Activated CD4-positive, alpha-beta T cell treated with anti-CD3 and anti-CD28 coated beads, Interleukin-2, amount 50 U/mL, for 16 hours (primary cell): ENCODE measurements at places on chromosomes 3 and 15.

DNA sequence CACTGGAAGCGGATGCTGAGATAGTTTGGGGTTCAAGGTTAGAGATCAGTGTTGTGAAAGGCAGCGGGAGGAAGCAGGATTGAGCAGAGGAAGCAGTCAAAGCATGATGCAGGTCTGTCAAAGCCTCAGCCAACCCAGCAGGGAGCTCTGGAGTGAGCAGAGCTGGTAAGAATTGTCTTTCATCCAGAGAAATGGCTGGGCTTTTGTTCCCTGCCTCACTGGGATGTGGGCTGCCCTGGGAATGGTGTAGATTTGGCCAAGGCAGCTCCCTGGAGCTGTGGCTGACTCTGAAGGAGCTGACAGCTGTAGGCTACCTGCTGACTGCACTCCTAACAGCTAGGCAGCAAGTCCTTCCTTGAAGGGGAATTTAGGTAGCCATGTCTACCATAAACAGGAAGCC, 61.9 kb upstream of the STXBP5L start:
- DNase-seq: no peak

GRCh38 chr3:130687327-130687726, 59.3 kb downstream of the PIK3R4 start:
- DNase-seq: no peak

DNA sequence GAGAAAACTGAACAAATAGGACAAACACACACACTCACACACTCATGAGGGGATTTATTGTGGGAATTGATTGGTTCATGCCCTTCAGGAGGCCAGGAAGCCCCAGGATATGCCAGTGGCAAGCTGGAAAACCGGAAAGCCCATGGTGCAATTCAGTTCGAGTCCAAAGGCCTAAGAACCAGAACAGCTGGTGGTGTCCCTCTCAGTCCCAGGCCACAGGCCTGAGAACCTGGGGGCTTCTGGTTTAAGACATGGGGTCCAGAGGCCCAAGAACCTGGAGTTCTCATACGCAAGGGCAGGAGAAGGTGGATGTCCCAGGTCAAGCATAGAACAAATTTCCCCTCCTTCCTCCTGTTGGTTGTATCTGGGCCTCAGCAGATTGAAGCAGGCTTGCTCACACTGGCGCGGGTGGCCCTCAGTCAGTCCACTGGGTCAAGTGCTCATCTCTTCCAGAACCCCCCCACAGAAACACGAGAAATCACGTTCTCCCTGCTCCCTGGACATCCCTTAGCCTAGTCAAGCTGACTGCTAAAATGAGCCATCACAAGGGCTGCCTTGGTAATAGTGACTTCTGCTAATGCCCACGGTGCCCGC, 50.1 kb upstream of the RPL32 start:
- no peak for DNase-seq

DNA sequence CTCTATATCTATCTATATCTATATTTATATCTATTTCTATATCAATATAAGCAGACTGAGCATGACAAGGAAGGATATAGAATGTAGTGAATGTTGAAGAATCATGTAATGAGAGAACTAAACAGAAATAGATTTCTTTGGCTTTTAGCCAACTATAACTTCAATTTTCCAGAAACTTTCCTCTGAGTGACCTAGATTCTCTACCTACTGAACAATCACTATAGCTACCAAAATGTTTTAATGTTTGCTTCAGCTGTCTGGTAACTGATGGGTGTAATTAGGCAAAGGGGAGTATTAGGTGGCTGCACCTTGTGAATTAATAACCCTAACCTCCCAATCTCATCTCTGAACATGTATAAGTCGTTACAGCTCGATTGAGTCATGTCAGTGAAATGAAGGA, 76.4 kb upstream of the ROBO1 start:
- DNase-seq: no peak

DNA sequence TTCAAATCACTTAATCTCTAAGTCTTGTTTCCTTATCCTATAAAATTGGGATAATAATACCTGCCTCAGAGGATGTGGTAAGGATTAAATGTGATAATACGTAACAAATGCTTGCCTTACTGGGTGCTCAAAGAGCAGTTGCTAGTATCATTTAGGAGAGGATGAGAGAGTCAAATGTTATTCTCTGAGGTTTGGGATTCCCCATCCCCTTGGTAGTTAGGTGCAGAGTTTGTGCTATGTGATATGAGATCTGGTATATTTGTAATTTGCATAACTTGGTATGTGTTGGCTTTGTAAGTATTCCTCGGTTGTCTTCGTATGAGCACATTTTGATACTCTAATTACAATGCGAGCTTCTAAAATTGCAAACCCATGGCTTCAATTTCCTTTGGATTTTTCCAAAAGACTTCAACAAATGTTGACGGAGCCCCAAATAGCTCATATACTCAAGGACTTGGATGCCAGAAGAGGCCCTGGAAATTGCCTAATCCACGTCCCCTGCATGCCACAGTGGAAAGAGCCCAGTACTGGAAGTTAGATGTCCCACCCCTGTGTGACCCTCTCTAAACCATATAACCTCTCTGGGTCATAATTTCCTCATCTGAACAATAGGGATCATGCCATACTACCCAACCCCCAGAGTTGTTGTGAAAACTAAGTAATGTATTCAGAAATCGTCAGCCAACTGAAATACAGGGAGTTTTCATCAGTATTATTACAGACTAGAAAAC, 85.0 kb downstream of the FBN1 start:
- no peak for DNase-seq

DNA sequence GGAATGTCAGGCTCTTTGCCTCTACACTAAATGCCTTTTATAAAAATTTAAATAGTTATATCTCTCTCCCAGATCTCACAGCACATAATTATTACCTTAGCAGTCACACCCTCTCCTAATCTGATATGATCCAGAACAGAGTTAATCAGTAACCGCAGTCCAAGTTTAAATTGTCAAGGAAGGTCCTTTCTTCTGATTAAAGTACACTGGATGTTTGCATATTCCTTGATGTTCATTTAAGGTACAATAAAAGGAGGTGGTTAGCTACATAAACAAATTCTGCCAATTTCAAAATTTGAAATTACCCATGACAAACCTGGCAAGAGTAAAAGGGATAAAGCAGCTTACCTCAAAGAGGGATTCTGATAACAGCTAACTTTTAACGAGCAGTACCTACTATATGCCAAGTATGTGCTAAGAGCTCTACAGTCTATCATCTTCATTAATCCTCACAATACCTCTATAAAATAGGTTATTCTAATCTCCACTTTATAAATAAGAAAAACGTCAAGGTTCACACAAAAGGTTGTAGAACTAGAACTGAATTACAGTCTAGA, 4.3 kb downstream of the GOLIM4 start:
- no peak for DNase-seq

DNA sequence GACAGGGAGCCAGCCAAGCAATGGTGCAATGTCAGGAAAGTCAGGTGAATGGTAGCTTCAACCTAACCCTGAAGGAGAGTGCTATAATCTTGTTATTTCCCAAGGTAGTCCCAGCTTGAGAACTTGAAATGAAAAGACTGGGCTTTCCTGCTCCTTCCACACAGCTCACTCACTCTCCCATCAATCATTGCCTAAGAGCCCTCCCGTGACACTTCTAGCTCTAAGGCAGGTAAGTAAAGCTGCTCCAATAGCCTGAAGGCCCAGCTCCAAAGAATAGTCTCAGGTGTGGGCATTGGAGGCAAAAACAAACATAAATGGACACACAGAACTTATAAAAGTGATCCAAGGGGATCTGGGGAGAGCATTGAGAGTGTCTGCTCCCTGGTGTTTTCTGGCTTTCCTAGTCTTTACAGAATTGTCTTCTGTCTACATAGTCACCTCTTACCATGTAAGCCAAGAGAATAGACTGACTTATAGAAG, 63.1 kb upstream of the TBC1D5 start:
- DNase-seq: no peak

DNA sequence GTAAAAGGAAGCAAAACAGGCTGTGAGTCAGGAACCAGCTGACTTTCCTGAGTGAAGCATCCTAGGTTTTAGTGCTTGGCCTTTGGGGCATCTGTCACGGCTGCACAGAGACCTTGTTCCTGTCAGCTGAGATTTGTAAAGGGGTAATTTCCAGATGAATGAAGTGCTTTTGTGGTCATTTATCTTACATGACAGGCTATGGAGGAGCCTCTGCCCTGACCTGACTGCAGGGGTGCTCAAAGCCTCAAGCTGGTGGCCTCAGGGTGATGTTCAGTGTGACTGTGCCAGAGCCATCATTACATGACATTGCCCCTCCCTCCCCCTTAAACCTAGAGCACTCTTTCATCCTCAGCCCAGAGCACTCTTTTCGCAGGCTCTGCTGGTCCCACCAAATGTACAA, 132.5 kb downstream of the ARNT2 start:
- DNase-seq: no peak

DNA sequence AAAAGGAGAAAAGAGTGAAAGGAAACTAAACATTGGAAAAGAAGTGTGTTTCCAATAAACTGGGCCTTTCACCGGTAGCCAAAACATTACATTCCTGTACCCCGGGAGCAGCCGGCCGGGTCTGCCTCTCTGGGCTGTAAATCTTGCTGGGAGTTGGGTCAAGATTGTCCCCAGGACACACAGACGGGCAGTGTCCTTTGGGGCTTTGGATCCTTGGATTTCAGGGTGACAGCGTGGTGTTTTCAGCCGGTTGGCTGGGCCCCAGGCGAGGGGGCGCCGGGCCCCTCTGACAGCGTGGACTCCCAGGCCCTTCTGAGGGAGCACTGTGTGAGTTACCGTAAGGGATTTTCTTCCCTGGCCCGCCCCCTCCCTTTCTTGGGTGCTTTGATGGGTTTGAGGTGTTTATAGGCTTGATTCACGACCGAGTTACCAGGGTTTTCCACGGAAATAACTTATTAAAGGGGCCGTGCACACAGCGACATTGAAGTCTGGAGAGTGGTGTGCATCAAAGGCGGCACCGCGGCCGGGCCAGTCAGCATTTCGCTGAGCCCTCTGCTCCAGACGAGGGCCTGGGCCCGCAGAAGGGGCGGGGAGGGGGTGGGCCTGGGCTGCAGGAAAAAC, 27.4 kb downstream of the SMAD6 start:
- no peak for DNase-seq

DNA sequence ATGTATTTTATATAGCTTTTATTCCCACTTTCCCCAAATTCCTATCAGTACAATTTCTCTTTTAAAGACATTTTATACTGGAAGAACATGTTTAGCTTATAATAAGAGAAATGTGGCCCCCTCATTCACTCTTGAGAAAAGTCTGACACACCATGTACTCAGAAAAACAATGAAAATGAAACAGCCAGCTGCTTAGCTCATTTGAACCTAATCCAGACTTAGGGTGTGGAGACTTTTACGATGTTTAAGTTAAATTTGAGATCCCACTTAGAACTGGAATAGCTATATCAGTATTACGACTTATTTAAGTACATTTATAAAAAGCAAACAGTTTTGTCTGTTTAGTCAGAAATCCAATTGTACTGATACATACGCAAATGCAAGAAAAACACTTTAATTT, 252.3 kb upstream of the ARRDC4 start:
- no peak for DNase-seq

DNA sequence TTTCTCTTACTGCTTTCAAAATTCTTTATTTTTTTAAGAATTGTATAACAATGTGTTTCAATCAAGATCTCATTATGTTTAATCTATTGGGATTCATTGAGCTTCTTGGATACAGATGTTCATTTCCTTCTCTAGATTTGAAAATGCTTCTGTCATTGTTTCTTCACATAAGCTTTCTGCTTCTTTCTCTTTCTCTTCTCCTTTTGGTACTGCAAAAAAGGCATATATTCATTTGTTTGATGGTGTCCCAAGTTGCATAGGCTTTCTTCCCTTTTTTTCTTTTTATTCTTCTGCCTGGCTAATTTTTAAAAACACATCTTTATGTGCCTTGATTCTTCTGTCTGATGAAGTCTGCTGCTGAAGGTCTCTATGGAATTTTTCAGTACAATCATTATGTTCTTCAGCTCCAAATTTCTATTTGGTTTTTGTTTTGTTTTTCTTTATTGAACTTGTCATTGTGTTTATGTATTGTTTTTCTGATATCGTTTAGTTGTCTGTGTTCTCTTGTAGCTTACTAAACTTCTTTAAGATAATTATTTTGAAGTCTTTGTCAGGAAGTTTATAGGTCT, 88.9 kb downstream of the DTWD1 start:
- DNase-seq: no peak

DNA sequence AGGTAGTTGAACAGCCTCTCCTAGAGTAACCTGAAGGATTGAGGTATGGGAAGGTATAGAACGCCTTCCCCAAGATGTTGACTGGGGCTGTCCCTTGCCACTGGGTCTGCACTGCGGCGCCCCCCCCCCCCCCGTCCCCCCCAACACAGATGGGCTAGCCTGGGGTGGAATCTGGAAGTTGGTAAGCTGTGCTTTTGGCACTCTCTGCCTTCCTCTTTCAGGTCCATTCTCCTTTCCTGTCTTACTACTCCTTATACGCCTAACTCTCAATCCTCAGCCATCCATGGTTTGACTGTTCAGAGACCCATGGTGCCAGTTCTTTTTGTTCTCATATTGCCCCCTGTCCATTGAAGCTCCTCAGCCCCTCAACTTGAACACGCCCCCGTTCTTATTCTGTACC, 42.8 kb downstream of the MAP2K1 start:
- DNase-seq: no peak

DNA sequence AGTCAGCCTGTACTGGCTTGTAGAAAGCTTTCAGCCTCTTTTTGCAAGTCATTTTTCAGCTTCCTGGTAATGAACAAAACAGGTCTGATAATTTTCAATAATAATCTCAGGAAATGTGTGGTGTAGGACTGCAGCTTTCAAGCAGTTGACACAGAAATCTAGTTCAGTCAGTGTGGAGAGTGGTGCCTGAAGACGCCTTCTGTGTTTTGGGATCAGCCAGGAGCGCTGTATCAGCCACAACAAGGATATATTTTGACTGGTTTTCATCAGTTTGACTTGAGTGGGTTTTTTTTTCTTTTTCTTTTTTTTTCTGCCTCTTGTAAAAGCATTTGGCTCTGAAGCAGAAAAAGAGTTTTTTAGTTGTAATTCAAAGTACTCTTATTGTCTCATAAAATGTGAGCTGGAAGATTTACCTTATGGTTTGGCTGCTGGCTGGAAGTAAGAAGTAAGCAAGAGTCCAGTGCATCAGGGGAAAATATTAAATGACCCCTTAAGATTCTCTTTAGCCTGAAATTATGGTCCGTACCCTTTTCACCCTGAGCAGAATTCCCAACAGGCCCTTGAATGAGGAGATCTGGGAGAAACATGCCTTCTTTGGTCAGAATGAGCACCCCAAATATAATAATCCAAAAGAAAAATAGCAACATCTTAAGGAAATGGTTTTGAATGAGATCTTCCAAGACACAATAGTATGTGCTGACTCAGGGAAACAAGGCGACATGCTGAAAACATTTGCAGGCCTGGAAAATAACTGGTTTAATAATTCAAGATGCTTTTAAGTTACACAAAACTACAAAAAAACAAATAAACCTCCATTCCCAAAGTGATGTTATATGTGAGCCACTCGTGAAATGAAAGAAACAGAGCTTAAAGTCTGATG, 332.7 kb upstream of the ADAMTS9 start:
- DNase-seq: no peak

DNA sequence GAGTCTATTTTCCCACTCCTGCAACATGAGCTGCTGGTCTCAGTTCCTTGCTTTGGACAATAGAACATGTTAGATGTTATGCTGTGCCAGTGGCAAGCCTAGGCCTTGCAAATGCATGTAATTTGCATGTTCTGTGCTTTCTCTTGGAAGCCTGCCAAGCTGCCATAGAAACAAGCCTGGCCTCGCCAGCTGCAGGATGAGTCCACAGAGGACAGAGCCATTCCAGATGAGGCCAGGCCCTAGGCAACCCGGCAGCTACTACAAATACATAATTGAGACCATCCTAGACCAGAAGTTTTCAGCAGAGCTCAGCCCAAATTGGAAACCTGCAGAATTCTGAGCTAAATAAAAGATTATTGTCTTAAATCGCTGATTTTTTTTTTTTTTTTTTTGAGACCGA, 39.6 kb downstream of the TRIM69 start:
- no peak for DNase-seq
